Head of caudate nucleus (tissue), 42 donors: ENCODE measurements at places on chromosomes 12 and 14.

- DNase-seq = peak; percentile 57
Measured at GRCh38 chr12:6363330-6364043, 11.9 kb downstream of the SCNN1A start.

DNA sequence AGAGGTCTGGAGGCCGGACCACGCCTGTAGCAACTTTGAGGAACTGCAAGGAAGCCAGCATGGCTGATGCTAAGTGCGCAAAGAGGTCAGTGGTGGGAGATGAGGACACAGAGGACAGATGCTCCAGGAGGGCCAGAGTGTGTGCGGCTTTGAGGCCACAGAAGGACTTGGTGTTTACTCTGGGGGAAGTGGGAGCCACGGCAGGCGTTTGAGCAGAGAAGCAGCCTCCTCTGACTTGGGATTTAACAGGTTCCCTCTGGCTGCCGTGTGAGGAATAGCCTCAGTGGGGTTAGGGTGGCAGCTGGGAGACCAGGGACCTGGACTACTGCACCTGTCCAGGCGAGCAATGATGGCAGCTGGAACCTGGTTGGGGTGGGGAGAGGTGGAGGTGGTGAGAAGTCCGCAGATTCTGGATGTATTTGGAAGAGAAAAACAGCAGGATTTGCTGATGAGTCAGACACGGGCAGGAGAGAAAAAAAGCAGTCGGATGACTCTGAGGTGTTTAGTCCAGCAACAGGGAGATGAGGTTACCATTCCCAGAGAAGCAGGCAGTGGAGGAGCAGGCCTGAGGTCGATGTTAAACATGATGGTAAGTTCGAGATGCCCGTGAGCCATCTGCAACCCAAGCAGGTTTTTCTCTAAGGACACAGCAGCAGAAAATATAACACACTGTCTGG is 143.5 kb downstream of the SCARB1 start:
- DNase-seq = no peak

DNA sequence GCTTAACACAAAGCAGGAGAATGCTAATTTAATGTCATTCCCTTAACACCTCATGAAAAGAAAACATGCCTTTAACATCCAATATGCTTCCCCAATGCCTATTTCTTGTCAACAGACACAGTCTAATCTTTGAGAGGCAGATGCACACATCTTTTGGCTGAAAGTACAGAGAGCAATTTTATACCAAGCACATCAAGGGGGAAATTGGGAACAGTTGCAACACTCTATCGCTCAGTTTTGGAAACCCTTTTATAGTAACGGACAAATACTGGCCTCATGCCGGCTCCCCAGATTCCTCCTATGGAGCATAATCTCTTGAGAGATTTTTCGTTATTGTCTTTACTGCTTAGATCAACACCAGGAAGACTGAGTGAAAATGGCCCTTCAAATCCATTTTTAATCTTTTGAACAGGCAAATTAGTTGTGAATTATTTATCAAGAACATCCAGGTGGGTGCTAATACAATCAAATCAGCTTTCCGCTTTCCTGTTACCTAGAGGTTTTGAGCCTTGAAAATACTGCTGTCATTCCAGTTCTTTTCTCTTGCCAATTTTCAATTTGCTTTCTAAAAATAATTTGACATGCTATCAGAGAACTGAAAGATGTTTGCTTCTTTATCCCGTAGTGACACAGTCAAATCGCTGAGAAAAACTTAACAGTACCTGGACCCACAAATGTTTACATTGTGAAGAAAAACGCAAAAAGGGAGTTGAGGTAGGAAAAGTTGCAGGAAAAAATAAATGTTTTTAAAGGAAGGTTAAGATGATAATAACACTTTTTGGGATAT is 60.7 kb upstream of the CAND1 start:
- DNase-seq = no peak

DNA sequence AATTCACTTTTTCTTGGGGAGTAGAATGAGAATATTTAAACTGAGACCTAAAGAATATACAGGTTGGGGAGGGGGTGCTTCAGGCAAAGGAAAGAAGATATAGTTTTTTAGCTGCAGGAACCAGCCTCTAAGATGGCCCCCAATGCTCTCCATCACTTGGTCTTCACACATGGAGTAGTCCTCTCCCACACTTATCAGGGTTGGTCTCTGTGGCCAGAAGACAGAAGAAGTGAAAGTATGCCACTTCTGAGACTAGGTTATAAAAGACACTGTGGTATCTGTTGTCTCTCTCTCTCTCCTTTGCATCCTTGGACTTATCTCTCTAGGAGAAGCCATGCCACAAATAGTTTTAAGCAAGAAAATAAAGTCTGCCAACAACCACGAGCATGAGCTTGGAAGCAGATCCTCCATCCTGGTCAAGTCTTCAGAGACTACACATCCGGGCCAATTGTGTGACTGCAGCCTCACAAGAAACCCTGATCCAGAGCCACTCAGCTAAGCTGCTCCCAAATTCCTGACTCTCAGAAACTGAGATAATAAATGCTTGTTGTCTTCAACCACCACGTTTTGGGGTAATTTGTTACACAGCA is 18.0 kb downstream of the PUS7L start:
- no peak for DNase-seq

GRCh38 chr12:51631591-51631990 is 40.6 kb downstream of the SCN8A start:
- DNase-seq = peak; percentile 36

DNA sequence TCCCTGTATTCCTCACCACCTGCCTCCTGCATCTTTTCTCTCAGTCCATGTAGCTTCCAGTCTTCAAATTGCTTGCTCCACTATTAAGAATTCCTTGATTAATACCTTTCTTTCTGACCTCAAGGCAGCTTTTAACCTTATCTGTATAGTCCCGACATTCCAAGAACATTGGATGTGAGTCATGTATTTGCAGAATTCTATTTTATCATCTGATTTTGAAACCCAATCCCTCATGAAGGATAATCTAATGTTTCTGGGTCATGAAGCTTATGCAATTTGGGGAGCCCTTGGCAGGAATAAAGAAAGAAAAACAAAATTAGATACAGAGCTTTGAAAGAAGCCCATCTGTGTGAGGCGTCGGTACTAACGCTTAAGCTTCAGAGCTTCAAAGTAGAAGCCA is 63.4 kb upstream of the CCND2 start:
- DNase-seq = no peak

DNA sequence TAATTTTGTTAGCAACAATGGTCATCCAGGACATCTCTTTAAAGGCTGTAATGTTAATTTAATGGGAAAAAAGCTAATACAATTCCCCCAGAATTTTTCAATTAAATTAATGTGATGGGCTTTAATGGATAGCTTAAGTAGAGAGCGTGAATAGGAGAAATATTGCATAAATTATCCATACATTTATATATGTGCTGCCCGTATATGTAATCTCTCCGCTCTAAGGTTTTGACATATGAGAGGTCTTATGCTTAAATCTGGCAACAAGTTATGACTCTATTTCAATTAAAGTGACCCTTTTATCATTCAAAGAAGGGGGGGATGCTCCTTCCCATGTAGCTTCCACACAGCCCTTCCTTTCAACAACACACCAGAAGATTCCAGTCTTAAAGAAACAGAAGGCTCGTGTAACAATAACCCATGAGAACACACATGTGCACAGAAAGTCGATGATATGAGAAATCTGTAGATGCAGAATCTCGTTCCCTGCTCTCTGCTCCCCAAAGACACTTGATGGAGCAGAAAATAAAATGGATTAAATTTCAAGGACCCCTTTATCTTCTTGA is 24.0 kb downstream of the MAP1LC3B2 start:
- no peak for DNase-seq

DNA sequence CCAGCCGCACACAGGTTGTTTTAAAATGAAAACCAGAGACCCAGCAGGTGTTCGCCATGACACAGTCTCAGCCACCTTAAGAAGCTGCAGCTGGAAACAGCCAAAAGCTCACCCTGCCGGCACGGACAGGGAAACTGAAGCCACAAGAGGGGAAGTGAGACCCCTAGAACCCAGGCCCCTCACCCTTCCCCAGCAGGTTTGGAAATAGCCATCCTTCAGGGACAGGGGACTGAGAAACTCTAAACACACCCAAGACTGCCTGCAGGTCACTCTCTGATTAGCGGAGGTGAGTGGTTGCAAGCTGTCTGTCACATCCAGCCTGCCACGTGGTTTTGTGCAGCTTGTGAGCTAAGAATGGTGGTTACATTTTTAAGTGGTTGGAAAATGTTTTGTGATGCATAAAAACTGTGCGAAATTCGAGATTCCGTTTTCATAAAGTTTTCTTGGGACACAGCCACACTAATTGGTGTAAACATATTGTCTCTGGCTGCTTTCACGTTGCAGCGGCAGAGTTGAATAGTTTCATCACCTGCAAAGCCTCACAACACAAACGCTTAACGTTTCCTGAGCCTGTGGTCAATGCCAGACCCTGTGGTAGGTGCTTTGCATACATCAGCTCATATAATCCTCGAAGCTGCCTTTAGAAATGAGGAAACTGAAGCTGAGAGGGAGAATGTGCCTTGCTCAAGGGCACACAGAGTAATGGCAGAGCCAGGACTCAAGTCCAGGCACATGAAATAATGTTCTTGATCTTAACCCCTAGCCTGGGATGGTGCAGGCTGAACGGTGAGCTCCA is 1.7 kb upstream of the SELPLG start:
- no peak for DNase-seq

- no peak for DNase-seq
Measured at GRCh38 chr14:24441904-24442239, 704 bp downstream of the SDR39U1 start.

DNA sequence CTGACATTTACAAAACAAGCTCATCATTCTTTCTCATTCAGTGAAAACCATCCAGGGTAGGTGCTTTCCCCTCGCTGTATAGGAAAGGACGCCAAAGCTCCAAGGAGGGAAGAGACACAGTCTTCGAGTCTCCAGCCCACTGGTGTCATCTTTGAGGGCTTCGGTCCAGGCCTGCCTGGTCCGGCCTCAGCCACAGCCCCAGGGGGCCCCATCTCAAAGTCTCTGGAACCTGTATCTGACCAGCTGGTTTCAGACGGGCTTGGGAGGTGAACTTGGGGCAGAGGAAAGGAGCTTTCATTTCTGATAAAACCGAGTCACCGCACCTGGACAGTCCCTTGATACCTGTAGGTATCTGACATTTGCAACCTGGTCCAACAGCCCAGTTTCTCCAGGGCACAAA is 229.5 kb upstream of the RTL1 start:
- DNase-seq = no peak

GRCh38 chr14:104298458-104298857 is 160.1 kb downstream of the KIF26A start:
- no peak for DNase-seq

DNA sequence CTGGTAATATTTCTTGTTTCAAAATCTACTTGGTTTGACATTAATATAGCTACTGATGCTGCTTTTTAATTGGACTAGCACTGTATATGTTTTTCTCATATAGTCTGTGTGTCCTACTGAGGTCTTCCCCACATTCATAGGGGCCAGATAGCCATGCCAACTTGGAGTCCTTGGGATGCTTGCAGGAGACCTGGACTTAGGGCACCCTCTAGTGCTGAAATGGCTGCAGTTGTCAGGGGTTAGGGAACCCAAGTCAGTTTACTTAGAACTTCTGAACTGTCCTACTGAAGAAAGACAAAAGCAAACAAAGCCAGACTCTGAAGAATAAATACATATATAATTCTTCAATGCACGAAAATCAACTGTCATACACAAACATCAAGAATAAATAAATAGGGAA is 279.9 kb upstream of the SYT1 start:
- DNase-seq = no peak

GRCh38 chr14:43471595-43471994 is 1035.5 kb downstream of the FSCB start:
- DNase-seq = no peak

DNA sequence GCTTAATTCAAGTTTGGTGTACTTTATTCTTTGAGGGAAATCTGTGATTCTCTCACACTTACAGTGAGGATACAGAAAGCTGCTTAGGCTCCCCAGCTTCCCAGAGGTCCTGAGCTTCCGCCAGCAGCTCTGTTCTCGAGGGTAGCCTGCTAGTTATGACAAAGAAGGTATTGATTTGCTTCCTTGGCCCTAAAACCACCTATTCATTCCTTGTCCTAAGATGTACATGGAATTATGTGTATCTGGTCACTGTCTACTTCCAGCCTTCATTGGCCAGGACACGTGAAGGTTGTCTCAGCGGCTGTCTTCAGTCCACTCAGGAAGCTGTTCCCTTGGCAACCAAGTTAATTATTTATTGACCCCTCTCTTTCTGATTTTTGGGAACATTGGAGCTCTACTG is 55.7 kb downstream of the GALNT8 start:
- no peak for DNase-seq

- no peak for DNase-seq
Measured at GRCh38 chr14:74579447-74580274, 32.4 kb downstream of the LTBP2 start.

DNA sequence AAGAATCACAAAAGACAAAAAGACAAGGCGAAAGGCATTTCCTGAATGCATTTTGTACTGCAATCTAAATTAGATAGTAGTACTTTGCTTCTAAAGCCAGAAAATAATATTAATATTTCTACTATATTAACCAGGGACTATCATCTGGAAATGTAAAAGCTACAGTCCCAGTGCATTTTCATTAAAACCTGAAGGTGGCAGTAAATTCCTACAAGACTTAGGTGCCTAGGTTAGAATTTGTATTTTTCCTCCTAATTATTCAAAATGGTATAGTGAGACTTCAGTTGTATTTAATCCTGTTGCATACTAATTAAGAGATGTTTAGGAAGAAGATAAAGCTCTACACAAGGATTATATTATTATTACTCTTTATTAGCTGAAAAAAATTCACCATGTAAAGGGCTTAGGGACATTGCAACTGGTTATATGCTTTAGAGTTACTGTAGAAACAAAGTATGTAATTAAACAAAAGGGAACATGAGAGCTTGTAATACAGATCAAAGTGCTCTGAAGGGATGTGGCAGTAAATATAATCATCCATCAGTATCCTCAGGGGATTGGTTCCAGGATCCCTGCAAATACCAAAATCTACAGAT is 53.6 kb downstream of the BRMS1L start:
- no peak for DNase-seq

DNA sequence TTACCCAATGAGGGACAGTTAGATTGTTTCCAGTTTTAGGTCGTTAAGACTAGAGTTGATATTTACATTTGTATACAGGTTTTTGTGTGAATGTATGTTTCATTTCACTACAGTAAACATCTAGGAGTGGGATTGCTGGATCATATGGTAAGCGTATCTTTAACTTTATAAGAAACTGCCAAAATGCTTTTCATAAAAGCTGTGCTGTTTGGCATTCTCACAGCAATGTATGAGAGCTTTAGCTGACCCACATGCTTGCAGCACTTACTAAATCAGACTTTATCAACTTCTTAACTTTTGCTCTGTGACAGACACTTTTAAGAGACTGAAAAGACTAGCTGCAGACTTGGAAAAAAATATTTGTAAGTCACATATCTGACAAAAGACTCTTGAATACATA is 262.5 kb upstream of the PELI2 start:
- DNase-seq = no peak

DNA sequence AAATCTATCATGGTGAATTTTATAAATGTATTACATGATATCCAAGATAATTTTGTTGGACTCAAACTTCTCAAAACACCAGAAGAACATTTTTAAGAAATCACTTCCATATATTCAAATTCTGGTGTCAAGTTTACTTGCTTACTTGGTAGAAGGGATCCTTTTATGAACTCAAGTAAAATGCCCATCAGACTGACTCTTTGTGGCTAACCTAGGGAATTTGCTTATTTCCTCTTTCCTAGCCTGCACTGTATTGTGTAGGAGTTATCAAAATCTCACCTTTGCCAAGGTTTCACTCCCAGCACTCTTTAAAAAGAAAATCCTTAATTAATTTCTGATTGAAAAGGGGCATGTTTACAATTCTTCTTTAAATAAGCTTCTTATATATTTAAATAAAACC is 196.5 kb downstream of the DUSP6 start:
- DNase-seq = no peak

- DNase-seq = no peak
Measured at GRCh38 chr12:92143258-92143657, 2.4 kb downstream of the BTG1 start.
